ENCODE measurements at places on chromosomes 5 and 9.

GRCh38 chr5:78895616-78896015 lies 89.5 kb downstream of the ARSB start:
- DNase-seq = no peak

- DNase-seq = no peak
Observed at GRCh38 chr5:117318528-117318927, 743.9 kb upstream of the SEMA6A start.

DNA sequence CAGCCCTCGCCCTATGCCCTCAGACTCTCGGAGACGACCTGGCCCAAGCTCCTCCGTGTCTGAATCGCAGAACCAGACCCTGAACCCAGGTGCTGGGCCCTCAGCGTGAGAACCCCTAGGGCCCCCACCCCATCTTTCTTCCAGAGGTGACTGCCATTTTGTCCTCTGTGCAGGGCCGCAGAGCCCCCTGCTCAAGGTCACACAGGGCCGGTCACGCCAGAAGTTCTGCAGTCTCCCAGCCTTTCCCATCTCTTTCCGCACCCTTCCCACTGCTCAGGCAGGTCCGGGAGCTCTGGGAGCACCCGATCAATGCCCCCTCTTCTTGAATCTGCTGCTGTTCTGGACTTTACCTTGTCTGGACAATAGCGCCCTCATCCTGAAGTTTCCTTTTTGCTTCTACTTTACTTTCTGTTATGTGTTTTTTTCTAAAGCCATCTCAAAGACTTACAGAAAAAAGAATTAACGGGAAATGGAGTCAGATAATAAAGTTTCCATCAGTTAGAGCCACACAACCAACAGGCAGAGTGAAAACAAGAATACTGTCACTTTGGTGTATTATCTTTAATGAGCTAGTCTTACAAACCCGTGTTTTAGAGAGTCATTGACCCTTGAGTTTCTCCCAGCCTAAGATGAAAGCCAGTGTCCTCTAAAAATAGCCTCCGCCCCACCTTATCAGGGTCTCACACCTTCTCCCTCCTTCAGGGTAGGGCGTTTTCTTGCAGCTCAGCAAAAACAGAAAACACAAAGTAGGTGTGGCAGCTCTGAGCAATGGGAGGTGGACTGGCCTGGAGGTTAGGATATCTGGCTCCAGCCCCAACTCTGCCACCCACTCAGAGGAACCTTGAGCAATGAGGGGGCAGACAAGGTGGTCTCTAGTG lies 1.8 kb downstream of the TMOD1 start:
- no peak for DNase-seq

- DNase-seq = no peak
Observed at GRCh38 chr9:126506361-126507317, 107.1 kb upstream of the LMX1B start.

DNA sequence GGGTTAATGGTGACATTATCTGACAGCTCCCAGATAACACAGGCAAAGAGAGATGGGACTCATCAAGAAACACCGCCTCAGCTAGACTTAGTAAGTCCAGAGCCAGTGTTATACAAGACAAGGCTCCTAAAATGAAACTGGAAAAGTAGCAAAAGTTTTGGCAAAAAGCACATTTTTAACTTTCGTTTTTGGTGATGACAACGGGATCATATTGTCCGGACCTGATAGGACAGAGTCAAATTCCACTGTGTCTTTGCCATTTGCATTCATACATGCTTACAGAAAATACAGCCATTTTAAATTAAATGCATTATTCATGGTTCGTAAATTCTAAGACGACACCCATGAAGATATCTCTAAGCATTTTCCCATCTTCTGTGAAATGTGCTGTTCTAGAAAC lies 152.1 kb downstream of the CRB2 start:
- no peak for DNase-seq

GRCh38 chr5:176658007-176658599 lies 10.8 kb downstream of the TSPAN17 start:
- DNase-seq = peak; percentile 40

DNA sequence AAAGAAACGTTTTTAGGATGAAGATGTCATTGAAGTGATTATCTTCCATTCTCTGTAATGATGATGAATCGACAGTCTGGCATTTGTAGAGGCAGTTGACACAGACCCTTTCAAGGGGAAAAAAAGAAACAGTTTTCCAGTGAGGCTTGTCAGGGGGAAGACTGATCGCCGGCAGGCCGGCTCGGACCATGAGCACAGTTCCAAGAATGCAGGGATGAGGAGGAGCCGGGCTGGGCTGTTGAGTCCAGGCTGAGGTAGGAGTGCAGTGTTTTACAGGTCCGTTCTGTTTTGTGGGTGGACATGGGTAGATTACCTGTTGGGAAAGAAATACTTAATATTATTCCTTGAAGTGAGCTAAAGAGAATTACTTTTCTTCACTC lies 194.6 kb downstream of the AOPEP start:
- no peak for DNase-seq

DNA sequence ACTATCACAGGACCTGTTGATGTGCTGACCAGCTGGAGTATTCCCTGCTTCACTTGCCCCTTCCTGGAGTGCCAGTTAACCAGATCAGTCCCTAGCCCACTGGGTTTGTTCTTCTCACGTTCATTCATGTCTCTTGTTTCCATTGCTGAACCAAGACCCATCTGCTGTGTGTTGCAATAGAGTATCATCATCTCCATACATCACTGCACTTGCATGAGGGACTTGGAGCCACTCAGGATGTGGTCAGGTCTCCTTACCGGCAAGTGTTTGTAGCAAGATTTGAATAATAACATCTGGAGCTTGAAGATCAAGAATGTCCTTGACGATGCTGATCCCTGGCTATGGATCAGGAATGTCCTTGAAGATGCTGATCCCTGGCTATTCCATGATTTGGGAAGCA lies 358.6 kb downstream of the IRX1 start:
- DNase-seq = no peak

DNA sequence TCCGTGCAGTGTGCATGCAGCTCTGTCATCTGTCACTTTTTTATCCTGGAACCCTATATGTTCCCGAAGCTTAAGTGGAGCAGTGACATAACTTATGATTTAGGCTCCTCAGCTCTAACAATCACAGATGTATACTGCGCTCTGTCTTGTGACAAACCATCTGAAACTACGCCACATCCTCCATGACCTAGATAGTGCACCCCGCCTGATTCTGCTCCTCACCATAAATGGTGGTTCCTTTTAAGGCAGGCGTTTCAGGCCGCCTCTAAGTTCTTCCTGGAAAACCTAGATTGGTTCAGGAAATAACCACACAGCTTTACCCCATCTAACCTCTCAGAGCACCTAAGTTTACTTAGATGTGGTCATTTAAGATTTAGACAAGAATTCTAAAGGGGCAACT lies 372.0 kb downstream of the CDH10 start:
- DNase-seq = no peak

GRCh38 chr5:121029536-121030245 lies 565.6 kb downstream of the PRR16 start:
- DNase-seq = no peak

- no peak for DNase-seq
Observed at GRCh38 chr5:36593867-36594266, 12.5 kb upstream of the SLC1A3 start.

GRCh38 chr5:30103452-30104202 lies 1089.9 kb upstream of the CDH6 start:
- DNase-seq = no peak

GRCh38 chr9:98256756-98257155 lies 1.3 kb upstream of the TBC1D2 start:
- no peak for DNase-seq

DNA sequence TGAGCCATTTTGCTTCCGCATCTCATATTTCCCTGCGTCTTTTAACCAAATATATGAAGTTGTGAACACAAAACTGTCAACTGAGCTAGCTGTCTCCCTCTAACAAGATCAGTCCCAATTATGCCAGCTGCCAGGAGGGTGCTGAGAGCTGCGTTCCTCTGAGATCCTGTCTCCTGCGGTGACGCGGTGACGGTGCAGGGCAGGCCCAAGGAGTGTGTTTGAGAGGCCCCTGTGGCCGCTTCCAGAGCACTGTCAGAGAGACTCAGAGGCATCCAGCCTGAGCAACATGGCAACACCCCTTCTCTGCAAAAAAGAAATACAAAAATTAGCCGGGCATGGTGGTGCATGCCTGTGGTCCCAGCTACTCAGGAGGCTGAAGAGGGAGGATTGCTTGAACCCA lies 126.3 kb upstream of the FOXD4L5 start:
- DNase-seq = no peak

DNA sequence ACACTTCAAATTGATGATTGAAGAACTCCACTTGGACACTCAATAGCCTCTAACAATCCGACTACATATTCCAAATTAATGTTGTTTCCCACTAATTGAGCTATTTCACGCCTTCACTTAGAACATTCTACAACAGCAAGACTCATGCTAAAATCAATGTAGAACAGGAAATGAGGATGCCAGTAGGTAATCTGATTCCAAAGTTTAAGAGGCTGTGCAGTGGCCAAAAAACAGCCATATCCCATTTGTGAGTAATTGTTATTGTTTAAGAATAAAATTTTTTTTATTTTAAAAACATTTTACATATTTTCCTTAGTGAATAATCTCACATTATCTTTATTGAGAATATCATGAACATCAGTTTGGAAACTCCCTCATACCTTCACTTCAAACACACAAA lies 35.7 kb upstream of the GHR start:
- no peak for DNase-seq

DNA sequence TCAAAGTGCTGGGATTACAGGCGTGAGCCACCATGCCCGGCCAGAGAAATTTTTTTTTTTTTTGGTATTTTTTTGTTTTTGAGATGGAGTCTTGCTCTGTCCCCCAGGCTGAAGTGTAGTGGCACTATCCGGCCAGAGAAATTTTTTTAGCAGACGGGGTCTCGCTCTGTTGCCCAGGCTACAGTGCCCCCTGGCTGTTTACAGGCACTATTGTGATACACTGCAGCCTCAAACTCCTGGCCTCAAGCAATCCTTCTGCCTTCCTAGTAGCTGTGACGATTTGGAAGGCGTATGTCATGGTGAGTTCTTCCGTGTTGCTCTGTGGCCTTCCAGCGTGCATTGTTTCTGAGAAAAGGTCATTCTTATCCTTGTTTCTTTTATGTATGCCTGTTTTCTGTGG lies 47.5 kb downstream of the CNOT6 start:
- DNase-seq = no peak

GRCh38 chr9:3526997-3527940 lies 1.5 kb upstream of the RFX3 start:
- peak; percentile 22 for DNase-seq

DNA sequence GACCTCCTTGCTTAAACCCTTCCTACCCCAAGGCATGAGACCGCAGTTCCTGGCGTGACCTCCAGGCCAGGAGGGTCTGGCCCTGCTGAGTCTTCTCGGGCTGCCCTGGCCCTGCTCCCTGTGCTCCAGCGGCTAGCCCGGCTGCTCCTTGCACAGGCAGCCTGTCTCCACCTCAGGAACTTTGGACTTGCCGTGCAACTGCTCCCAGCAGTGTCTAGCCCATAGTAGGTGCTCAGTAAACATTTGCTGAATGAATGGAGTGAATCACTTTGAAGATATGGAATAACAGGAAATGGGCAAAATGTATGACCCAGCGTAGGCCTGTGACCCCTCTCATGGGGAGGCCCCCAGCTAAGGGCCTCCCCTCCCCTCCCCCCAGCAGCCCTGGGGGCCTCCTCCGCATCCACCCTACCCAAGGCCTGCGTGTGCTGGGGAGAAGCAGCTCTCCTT lies 127.1 kb downstream of the ZNF354C start:
- no peak for DNase-seq

DNA sequence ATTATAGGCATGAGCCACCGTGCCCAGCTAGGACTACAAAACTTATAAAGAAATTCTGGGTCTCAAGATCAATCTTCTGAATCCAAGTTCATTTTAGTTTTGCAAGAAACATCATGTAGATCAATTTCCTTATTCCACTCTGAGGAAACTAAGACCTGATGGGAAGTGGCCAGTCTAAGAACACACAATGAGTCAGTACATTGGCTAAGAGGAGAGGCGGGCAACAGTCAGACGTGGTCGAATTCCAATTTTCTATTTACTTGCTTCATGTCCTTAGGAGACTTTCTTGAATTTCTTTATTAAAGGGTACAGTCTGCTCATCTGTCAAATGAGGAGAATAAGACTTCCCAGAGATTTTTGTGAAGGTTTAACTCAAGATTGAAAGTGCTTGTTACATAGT lies 432.1 kb upstream of the BRINP1 start:
- DNase-seq = no peak

DNA sequence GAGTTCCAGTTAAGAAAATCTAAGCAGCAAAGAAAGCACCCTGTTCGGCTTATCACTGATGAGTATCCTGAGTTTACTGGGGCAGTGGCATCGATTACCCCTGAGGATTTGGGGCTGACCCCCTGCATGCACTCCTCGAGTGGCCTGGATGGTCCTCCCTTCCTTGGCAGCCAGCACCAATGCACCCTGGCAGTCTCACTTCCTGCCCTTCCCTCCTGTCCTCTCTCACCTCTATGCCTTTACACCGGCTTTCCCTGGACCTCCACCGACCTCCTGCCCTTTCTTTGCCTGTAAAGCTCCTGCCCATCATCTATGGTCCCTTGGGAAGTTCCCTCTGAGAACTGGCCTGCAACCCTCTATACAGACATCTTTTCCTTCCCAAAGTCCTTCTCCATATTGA lies 97.1 kb downstream of the TTLL11 start:
- no peak for DNase-seq

DNA sequence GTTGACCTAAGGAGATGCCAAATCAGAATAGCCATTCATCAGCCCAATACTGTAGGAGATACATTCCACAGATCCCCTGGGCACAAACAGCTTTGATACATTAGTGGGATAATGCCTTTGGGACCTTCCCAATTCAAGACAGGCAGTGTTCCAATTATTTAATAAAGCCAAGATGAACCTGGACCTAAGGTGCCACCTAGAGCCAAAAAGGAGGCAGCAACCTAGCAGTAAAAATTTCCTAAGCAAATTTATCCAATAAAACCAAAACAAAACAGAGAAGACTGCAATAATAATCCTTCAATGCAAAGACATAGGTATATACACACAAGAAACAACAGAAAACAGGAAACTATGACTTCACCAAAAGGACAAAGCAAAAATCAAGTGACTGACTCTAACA lies 253.0 kb downstream of the HINT1 start:
- DNase-seq = no peak

- no peak for DNase-seq
Observed at GRCh38 chr9:127293767-127294166, 29.2 kb downstream of the GARNL3 start.

- DNase-seq = no peak
Observed at GRCh38 chr5:109998726-109999125, 309.0 kb downstream of the MAN2A1 start.

DNA sequence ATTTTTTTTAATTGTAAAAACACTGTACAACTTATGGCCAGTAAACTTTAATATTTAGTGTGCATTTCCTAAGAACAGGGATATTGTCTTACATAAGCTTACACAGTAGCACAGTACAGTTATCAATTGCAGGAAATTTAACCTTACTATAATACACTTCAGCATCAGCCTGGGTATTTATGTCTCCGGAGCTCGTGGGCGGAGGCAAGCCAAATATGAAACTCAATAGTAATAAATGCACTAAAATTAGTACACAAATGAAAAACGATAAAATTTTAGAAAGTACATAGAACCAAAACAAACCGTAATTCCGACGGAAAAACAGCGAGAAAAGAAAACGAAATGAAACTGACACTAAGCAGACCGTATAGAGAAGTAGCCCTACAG lies 91.2 kb downstream of the ANXA2R start:
- DNase-seq = peak; percentile 22
